ENCODE measurements at places on chromosomes 12 and 14.

GRCh38 chr12:51395283-51396230 is 4.4 kb upstream of the GALNT6 start:
- no peak for DNase-seq

DNA sequence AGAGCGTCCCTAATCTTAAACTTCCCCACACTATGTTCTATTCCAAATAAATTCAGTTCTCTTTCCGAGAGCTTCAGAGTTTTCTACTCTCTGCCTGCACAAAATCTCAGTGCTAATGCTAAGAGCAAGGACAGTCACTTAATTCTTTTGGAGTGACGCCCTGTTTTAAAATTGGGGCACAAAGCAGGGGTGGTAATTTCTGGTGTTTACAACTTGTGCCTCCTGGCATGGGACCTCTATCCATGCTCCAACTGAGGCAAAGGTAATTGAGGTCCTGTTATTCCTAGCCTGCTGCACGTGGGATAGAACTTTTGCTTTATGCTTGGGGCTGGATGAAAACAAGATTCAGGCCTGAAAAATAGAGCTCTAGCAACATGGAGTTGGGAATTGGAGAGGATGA is 22.9 kb downstream of the C12orf50 start:
- no peak for DNase-seq

DNA sequence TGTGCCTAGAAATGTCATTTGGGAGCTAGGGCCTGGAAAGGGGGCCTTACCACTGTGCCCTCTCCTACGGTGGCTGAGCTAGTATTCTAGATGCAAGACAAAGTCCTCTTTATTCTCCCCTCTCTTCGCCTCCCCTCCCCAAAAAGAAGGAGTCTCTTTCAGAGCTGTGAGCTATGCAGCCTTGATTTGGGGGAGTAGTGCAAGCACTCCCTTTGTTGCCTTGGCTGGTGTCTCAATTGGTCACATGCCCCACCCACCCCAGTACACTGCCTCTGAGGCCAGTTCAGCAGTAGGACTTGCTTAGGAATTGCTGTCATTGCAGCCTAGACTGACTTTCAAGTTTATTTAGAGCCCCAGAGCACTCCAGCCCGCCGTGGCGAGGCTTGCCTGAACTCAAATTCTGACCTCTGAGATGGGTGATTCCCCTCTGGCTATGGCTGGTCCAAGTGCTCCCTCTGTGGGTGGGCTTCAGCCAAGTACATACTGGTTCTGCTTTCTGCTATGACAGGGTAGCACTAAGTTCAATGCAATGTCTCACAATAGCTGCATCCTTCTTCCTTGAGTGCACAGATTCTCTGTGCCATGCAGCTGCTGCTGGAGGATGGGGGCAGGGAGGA is 37.0 kb upstream of the FBXO33 start:
- DNase-seq, result peak; percentile 14

DNA sequence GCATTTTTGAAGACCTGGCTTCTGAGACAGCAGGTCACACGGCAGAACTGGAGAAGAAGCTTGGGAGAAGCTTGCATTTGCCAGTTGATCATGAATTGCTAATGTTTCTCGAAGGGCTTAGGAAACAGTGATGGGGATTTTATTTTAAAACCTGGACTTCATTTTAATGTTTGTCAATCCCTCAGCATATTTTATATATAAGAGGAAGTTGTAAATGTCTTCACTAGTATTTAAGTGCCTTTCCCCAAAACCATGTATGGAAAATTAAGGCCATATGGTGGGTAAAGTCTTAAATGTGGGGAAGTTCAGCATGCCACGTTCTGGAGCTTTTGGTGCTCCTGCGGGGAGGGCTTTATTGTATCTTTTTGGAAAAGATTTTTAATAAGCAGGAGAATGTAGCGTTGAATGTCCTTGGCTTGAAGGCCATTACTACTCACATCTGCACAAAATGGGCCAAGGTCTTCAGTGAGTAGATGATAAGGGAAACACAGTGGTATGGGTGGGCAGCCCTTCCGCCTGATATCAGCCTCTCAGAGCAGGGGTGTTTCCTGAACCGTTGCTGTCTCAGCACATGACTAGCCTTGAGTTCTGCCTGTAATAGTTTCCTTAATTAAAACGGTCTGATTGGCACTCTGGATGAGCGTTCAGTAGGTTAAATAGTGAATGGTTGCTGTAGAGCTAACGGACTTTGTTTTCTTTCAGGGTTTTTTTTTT is 511.4 kb downstream of the PCNX1 start:
- DNase-seq, result no peak

- no peak for DNase-seq
These were observed 17.7 kb upstream of the CD27 start for GRCh38 chr12:6426882-6427671.

GRCh38 chr12:109714141-109714912 is 702 bp downstream of the FAM222A start:
- peak; percentile 36 for DNase-seq

DNA sequence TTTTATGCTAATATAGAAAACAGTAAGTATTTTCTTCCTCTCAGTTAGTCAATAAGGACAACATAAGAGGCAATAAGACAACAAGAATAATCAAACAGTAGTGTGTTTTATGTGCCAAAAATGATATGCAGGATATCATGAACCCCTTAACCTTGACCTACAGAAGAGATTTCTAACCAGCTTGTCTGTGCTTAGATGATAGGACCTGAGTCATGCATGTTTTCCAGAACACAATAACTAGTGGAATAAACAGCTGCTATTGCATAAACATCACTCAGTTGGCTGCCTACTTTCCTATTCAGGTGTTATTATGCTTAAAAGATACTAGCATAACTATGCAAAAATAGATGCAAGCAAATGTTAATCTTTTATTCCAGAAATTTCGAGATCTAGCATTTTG is 282.5 kb downstream of the PRKD1 start:
- no peak for DNase-seq

- no peak for DNase-seq
These were observed 22.2 kb downstream of the SLC48A1 start for GRCh38 chr12:47795121-47795813.

- peak; percentile 58 for DNase-seq
These were observed 102.7 kb upstream of the MAP1LC3B2 start for GRCh38 chr12:116456330-116457082.

GRCh38 chr12:53963434-53964314 is 9.0 kb downstream of the HOXC12 start:
- no peak for DNase-seq

DNA sequence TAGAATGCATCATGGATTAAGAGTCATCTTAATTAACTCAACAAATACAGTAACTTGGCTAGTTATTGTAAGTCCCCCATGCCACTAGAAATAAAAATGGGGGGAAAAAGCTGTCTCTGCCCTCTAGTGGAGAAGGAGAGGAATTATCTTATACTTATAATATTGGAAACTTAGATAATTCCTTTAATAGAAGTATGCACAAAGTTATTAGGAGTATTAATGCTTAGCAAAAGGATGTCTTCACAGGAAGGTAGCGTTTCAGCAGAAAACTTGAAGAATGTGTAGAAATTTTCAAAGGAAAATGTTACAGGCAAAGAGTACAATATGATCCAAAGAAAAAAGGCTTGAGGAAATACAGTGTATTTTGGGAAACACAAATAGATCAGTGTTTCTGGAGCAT is 19.8 kb downstream of the OR5AU1 start:
- peak; percentile 7 for DNase-seq

DNA sequence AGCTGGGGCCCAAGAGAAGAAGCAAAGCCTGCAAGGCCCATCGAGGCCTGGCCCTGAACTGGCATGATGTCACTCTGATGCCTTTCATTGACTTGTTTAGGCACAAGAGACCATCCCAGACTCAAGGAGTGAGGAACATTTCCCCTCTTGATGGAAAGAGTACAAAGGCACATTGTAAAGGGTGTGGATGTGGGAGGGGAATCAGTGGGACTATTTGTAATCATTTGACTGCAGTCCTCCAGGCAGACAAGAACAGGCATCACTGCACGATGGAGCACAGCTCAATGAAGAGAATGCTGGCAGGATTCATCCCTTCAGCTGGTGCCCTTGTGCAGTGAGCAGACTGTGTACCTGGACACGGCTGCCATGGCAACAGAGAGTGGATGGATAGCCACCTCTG is 87.9 kb downstream of the LGMN start:
- DNase-seq, result no peak

- no peak for DNase-seq
These were observed 86.8 kb upstream of the PKP2 start for GRCh38 chr12:32983332-32983731.

DNA sequence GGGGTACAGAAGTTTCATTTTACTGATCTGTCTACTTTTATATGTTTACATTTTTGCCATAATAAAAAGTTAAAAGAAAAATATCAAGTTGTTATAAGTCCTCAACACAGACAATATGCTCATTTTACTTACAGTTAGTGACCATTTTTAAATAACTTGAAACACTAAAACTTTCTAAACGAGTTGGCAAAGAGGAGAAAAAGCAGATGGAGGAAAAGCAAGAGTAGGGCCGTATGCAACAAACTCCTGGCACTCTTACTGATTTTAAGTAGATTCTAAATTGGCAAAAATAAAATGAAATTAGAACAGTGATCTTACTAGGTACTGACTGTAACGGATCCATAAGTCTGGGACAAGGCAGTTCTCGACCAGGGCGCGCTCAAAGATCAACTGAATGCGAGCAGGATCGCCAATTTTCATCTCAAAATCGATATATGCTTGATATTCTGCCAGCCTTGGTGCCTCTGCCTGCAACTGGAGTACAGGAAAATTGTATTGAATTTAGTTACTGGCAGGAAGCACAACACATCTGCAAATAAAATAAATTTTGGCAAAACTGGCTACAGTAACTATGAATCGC is 22.3 kb downstream of the SART3 start:
- DNase-seq, result no peak

DNA sequence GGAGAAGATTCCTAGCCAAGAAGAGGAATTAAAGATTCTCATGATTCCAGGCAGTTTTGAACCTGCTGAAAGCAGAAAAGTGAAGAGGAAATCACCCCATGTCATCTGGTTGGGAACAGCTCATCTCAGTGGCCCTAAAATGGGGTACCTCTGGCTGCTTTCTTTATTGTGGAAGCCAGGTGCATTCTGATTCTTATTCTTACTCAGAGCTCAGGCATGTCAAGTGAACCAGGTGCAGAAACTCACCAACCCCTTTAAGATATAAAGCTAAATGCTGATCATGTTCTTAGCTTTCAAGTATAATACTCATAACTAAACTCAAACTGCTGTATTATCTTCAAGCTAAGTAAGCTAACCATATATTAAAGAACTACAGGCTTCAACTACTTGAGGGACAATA is 253.9 kb upstream of the ARID2 start:
- DNase-seq, result no peak

- DNase-seq, result no peak
These were observed 38.3 kb upstream of the FRMD6 start for GRCh38 chr14:51613416-51613815.

DNA sequence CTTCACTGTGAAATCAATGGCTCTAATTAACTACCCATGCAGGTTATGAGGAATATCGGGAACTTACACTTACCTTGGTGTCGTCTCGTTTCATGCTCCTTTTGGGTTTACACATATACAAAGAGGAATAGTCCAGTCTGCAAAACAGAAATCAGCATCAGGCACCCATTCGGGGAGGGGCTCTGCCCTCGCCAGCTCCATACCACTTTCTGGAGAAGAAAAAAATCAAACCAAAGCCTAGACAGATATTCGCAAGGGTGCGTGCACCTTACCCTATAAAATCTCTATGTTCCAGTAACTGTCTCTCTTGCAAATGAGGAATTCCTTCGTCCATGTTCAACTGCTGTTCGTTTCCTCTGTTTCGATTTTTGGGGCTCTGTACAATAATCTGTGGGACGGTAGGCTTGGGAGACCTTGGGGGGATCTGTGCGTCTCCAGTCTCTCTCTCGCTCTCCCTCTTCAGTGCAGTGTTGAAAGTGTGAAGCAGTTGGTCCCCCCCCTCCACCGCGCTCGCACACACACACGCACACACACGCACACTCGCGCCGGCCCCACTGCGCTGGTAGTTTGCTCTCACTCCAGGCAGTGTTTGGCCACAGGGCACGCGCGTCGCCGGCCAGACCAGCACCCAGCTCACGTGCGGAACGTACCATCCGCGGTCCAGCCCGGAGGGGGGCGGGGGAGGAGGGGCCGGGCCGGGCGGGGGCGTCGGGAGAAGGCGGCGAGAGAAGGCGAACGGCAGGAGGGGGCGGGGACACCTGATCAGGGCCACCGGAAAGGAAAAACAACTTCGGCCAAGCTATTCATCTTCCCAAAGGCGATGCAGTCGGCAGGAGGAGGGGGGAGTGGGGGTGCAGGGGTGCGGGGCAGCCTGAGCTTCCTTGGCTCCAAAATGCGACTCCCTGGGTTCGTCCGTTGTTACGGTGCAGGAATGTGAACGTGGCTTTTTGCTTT is at the start of gene BHLHE41:
Gene BHLHE41 (minus strand): TSS at position 592 of the 954 bp plus-strand sequence. CDS start 258 bp downstream, at position 334.
- peak; percentile 58 for DNase-seq

DNA sequence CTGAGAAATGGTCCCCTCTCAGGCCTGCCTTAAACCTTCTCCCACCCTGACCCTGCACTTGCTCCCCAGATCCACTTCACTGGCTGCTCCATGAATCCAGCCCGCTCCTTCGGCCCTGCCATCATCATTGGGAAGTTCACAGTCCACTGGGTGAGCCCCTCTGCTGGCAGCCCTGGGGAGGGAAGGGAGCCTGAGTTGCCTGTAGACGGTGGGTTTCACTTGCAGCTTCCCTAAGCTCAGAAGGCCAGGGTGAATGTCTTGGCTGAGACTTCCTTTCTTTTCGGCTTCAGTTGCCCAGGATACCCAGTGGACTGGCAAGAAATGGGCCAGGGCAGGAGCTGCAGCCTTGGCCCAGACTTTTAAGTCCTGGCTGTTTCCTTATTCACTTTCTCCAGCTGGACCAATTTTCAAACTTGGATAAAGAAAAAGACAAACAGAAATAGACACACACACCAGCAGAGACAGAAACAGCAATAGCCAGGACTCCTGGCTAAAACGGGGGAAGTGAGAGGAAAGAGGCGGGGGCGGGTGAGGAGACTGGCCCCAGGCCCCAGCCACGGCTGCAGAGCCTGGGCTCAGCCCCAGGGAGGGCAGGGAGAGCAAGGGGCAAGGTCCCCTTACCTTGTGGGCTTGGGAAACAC is 2.0 kb downstream of the AQP6 start:
- DNase-seq, result no peak

- no peak for DNase-seq
These were observed 14.7 kb upstream of the VRK1 start for GRCh38 chr14:96782436-96782835.

GRCh38 chr12:3453990-3454680 is 36.9 kb upstream of the PRMT8 start:
- DNase-seq, result peak; percentile 75

DNA sequence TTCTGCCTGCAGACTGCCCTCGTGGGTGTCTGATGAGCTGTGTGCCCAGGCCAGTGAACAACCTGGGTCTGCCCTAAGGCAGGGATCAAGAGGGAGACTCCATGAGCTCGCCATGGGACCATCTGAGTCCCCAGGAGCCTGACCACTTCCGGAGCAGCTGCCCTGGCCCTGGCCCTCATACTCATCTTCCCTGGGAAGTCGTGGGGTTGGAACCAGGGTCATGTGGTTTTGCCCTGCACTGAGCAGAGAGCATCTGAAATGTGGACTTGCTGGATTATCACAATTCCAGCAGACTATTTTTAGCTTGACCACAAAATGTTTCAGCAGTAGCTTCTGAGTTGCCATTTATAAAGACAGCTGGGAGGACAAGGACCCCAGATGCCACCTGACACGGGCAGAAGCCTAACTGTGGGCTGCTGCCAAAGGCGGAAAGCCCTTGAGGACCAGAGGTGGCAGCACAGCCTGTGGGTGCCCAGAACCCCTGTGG is 6.7 kb downstream of the BTBD6 start:
- peak; percentile 52 for DNase-seq

Data from fibroblast of skin of back (primary cell).